Neural progenitor cell (in vitro differentiated cells): ENCODE measurements at places on chromosomes 11 and 22.

DNA sequence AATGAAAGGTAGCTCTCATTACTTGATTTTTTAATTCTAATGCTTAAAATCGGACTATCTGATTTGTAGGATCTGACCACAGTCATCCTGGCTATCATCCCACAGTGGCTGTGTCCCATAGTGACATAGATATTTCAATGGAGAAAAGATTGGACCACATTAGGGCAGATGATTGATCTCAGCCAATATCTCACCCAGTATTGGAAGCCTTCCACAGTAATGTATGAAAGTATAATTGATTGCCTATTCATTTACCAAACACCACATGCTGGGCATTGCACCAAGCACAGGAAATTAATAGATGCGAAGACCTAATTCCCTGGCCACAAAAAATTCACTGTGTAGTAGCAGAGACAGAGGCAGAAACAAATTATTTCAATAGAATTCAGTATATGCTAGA lies 37.6 kb downstream of the FZD4 start:
- no peak for DNase-seq

DNA sequence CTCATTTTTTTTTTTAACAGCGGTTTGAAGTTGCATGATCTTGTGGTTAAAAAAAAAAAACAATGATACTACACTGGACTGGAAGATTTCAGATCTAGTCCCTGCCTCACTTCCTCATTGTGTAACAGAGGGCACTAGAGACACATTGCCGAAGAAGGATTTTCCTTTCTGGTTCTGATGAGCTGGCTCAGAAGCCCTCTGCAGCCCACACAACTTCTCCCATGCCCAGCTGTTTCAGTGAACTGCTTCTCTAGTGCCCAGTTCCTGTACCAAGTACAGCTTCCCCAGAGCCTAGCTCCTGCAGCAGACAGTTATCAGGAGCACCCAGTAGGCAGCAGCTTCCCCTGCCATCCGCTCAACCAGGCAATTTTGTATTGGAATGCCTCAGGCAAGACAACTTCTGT lies 29.5 kb upstream of the ANO5 start:
- DNase-seq, result no peak

DNA sequence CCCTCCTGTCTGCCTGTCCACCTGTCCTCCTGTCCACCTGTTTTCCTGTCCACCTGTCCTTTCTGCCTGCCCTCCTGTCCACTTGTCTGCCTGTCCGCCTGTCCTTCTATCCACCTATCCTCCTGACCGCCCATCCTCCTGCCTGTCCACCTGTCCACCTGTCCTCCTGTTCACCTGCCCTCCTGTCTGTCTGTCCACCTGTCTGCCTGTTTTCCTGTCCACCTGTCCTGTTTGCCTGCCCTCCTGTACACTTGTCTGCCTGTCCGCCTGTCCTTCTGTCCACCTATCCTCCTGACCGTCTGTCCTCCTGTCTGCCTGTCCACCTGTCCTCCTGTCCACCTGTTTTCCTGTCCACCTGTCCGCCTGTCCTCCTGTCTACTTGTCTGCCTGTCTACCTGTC lies 682.8 kb downstream of the TBC1D22A start:
- no peak for DNase-seq

DNA sequence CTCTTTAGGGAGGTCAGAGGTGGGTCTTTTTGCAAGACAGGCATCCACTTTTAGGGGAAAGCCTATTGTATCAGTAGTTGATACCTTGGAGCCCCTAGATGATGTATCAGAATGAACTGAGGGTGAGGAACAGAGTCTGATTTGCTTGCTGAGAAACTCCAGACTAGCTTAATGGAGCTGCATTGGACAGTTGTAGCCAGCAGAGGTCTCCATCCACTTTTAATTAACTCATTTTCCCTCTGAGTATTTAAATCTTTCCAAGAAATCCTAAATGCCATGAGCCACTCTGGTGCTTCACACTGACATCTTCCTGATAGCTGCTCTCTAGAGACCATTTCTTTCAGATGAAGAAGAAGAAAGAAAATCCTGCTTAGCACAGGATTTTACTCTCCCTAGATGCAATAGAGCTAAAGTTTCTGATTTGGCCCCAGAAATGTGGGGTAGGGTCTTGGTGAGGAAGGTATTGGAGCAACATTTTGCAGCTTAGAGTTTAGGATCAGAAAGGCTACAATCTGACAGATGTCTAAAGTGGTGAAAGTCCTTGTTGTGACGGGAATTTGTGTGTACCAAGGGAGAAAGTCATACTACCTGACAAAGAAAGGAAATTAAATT lies 38.0 kb downstream of the EXT2 start:
- DNase-seq, result peak; percentile 61

GRCh38 chr22:30016596-30016995 lies 63.7 kb upstream of the HORMAD2 start:
- DNase-seq, result no peak

DNA sequence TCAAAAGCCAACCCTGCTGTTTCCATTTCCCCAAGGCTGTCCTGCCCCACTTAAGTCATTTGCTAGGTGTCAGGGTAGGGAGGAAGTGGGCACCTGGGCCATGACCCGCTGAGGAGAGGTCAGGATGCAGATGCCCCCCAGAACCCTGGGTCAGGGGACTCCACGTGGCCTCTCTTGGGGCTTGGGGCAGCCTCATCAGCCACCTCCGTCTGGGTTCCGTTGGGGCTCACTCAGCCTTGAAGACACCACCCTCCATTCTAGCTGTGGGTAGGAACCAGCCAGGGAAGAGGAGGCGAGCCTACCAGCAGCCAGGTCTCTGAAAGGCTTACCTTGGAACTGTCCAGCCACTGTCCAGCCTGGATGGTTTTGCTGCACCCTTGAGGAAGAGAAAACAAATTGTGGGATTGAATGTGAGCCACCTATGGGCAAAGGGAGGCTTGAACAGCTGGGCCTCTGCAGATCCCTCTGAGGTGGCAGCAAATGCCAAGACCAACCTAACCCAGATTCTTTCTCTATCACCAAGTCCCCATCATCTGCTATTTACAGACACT lies 2.5 kb downstream of the APOL4 start:
- DNase-seq, result no peak

DNA sequence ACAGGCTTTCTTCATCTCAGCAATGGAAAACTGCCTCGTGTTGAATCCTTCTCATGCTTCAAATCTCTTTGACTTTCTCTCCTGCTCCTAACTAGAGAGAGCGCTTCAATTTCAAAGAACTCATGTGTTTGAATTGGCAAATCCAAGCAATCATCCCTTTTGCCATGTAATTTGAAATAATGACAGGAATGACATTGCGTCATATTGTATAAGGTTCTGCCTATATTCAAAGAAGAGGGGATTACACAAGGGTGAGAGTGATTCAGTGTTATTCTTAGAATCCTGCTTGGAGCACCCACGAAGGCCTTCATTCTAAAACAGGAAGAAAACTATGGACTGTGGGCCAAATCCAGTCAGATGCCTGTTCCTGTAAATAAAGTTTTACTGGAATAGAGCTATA lies 720.6 kb downstream of the JRKL start:
- DNase-seq, result no peak

GRCh38 chr22:27404441-27404840 lies 397.1 kb downstream of the MN1 start:
- no peak for DNase-seq

DNA sequence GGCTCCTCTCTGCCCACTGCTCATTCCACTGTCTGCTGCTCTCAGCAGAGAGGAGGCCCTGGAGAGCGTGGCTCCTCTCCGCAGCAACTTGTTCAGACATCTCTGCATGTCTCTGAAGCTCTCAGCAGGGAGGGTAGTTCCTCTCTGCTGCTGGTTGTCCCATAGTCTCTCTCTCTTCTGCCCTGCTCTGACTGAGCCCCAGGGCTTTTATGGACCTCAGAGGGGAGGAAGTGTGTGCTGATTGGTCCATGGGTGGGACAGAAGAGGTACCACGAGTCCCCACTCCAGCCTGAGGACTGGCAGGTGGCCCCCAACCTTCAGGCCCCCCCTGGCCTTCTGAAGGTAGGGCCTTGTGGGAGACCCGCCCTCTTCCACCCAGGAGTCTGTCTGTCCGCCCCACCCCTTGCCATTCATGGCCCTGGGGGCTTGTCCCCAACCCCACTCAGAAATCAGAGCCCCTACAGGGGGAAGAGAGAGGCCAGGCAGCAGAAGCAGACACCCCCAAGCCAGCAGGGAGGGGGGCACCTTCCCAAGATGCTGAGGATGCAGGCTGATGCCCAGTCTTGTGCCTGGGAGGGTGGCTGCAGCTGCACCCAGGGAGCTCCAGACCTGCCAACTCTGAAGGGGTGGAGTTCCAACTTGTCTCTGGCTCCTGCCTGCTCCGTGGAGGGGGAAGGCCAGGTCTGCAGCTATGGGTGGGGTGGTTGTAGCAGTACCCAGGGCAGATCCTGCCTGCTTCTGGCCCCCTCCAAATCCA lies 35.1 kb downstream of the C11orf91 start:
- no peak for DNase-seq

- no peak for DNase-seq
Measured at GRCh38 chr22:32661296-32661695, 140.2 kb upstream of the TIMP3 start.

GRCh38 chr11:126461996-126462395 lies 106.5 kb downstream of the ST3GAL4 start:
- no peak for DNase-seq
